HTR-8/SVneo (cell line): ENCODE measurements at places on chromosomes 7 and 10.

GRCh38 chr7:92833766-92834506 is 2.4 kb downstream of the CDK6 start:
- peak; percentile 36 for DNase-seq

- DNase-seq, result no peak
Measured at GRCh38 chr10:48232717-48233447, 41.6 kb downstream of the FRMPD2 start.

DNA sequence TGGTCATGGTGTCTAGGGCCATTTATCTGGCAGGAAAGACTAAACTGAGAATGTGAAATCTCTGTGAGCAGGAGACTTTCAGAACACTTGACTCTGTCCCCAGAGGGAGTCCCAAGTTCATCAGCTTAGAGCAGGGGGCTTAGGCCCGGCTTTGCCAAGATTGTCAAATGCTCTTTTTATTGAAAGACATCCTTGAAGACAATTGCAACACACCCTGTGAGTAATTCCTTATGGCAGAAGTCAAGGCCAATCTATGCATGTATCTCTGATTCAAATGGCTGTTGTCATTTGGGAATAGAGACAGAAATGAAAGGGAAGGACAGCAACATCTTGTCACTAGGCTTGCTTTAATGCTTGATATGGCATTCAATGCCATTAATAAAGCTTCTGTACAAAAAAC is 33.7 kb downstream of the BAMBI start:
- DNase-seq, result no peak

DNA sequence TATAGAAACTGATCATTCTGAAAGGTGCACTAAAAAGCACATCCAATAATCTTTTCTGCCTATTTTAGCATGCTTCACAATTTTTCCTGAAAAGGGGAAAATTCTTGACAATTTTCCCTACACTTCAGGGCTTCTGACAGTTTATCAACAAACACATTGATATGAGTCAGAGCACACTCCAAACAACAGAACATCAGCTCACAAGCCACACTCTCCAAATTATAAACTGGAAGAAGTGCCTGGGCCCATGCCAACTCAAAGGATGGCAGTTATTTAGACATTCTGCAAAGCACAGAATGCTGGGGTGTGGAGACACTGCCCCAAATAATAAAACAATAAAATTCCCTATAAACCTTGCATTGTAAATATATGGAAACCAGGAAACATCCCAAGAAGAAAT is 90.8 kb downstream of the ELAPOR2 start:
- no peak for DNase-seq

DNA sequence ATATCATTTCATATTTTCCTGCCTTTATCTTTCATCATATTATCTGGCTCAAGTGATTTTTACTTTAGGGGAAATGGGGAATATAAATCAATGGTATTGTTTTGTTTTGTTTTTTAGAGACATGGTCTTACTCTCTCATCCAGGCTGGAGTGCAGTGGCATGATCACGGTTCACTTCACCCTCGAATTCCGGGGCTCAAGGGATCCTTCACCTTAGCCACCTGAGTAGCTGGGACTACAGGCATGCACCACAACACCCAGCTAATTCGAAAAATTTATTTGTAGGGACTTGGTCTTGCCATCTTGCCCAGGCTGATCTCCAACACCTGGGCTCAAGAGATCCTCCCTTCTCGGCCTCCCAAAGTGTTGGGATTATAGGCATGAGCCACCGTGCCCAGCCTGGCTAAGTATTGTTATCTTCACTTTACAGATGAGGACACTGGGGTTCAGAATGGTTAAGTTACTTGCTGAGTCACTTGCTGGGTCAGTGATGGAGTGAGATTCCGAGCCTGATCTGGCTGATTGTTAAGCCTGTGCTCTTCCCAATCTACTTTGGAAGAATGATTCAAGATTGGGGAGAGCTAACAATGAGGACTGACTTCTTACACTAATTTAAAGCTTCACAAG is 3.7 kb upstream of the SLC16A9 start:
- no peak for DNase-seq

DNA sequence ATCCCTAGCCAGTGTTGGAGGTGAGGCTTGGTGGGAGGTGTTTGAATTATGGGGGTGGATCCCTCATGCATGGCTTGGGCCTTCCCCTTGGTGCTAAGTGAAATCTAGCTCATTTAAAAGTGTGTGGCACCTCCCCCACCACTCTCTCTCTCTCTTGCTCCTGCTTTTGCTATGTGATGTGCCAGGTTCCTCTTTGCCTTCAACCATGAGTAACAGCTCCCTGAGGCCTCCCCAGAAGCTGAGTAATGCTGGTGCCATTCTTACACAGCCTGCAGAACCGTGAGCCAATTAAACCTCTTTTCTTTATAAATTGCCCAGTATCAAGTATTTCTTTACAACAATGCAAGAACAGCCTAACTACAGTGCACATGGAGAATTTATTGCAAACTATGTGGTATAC is 188.8 kb upstream of the POT1 start:
- no peak for DNase-seq
